Stimulated activated CD8-positive, alpha-beta memory T cell treated with anti-CD3 and anti-CD28 coated beads, Interleukin-15, amount 100 ng/mL, for 1 hour (primary cell): ENCODE measurements at places on chromosomes 5 and 9.

DNA sequence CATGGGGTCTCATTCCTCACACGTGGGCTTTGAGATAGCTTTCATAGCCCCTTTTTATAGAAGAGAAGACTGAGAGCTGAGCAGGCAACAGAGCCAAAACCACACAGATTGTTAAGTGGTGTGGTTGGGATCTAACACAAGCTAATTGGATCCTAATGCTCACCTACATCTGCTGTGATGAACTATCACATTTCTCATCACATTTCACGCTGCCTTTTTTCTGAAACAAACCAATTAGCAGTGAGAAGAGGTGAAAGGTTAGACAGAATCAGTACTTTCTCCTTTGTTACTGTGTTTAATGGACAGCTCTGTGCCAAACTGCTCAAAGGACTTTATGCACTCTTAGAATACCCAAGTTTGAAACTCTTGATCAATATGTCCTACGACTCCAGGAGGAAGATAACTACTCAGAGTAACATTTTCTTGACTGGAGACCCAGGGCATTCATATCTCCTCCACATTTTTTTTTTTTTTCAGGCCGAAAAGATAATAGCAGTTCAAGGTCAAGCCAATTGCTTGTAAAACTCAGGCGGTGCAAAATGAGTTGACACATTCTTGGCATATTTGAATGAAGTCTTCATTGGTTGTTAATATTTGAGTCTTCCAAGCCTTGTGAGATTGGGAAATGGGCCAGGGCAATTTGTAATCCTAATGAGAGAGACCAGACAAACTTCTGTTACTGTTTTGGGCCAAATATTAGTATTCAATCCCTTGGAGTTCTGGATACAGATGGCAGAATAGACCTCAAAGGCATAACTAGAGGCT is 138.4 kb downstream of the KCTD16 start:
- no peak for DNase-seq

DNA sequence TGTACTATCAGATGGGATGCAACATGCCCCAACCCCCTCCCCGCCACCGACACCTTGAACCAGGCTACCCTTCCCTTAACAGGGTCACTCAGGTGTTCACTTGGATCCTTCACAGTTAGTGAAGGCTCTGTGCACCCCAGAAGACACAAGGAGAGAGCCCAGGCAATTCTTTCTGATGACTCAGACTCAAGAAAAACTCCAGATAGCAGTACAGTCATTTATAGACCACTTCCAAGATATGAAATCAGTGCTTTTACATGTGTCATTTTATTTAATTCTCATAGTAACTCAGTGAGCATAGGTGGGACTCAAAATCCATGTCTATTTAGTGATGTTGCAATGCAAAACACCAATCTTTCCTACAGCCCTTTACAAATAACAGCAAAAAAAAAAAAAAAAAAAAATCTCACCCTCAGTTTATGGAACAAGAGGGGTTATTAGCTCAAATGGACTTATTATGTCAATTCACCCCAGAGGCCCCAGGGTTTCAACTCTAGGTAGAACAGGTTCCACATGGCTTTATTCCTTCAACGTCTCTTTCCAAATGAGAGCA is 71.9 kb downstream of the FOXD1 start:
- no peak for DNase-seq

DNA sequence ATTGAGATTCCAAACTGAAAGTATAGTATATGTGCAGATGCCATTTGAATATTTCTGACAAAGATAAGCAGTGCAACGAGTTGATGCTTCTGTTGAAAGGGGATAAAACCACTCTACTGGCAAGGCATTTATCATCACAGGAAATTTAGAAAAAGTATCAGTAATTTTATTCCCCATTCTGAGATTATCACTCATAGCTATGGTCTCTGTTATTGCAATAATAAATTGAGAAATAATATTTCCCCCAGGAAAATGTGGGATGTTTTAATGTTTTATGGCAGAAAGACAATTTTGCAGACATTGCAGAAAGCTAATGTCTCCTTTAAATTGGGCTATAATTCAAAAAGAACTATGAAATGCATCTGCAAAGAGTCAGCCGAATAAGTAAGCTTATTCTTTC is 1612.7 kb upstream of the ACO1 start:
- DNase-seq: no peak

GRCh38 chr5:41435276-41435675 is 75.1 kb downstream of the PLCXD3 start:
- no peak for DNase-seq

- DNase-seq: no peak
Observed at GRCh38 chr9:13478639-13479038, 199.1 kb upstream of the MPDZ start.

- no peak for DNase-seq
Observed at GRCh38 chr9:18545636-18546360, 71.8 kb downstream of the ADAMTSL1 start.

DNA sequence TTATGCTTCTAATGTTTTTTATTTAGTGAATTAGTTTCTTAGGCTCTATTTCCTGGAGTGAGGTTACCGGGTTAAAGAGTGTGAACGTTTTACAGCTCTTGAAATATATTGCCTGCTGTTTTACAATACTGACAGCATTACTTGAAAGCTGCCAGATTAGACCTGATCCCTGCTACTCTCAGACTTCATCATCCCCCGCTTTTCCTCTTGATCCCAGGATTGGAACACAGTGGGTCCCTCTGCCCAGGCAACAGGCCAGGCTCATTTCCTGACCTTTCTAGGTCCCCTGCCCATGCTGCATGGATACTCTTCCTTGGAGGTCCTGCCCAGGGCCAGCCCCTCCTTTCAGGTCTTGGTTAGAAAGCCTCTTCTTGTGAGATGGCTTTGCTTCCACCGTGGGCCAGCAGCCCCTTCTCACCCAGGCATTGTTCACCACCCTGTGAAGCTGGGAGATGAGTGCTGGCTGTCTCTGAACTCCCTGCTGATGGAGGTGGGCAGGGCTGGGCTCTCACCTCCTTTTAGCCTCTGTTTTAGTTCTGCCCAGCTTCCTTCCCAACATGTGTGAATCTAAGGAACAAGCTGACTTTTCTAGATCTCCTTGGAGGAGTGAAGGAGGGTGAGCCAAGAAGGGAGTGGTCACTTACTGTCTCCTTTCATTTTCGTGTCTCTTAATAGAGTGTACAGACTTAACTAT is 15.5 kb upstream of the FAM120AOS start:
- DNase-seq: no peak

DNA sequence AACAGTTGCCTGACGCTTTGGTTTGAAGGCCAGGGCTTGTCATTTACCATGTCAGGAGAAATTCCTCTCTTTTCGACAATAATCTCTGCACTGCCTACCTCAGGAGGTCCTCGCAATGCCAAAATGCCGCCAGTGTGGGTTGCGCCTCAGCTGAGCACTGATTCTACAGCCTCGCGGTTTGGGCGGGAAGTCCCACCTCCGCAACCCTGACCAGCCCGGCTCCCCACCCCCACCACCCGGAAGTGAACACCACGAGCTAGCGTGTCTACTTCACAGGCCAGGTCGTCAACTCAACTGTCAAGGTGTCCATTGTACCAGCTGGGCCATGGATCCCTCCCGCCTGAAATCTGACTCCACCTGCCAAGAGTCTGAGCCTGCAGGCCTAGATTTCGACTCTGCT is at the start of gene TPD52L3:
Gene TPD52L3, plus strand, starts transcription at position 273 of the 400 bp plus-strand sequence. CDS start 221 bp downstream, outside the sequence.
- DNase-seq: no peak

GRCh38 chr5:56631719-56632118 is 183.6 kb upstream of the MAP3K1 start:
- DNase-seq: no peak

DNA sequence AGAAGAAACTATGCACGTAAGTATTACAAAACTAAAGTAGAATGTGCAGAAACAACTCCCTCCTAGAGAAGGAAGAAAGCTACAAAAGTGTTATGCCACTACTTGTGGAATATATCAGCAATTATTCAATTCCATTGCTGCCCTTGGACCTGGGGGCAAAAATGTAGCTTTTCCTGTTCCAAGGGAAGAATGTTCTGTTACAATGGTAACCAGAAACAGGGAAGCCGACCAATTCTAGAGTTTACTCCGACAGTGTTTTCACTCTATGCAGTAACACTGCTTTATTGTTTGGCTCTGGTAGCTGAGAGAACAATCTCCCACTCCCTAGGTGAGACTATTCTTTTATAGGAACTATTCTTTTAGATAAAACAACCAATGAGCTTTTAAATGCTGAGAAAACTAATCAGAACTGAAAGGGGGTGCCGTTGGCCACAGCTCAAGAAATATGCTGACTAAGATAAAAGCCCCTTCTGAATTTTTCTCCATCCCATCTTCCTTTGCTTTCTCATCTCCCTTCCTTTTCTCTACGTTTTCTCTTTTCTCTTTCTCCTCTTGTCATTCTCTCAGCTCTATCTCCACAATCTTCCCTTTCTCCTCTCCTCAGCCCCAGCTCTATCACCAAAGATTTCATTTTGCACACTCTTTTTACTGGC is 54.1 kb downstream of the SLC1A3 start:
- DNase-seq: no peak

DNA sequence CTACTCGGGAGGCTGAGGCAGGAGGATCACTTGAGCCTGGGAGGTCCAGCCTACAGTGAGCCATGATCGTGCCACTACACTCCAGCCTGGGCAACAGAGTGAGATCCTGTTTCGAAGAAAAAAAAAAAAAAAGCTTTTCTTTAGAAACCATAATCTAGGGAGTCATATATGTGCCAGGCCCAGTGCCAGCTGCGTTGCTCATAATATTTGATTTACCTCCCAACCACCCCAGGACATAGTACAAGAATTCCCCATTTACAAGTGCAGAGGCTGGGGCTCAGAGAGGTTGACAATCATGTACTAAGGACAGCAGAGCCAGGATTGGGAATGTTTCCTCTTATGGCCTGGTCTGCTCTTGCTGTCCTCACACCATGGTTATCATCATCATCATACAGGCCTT is 25.1 kb upstream of the TRIM14 start:
- DNase-seq: no peak

- no peak for DNase-seq
Observed at GRCh38 chr9:28528049-28528448, 954.8 kb upstream of the C9orf72 start.

GRCh38 chr9:87354147-87354546 is 143.5 kb upstream of the DAPK1 start:
- no peak for DNase-seq

DNA sequence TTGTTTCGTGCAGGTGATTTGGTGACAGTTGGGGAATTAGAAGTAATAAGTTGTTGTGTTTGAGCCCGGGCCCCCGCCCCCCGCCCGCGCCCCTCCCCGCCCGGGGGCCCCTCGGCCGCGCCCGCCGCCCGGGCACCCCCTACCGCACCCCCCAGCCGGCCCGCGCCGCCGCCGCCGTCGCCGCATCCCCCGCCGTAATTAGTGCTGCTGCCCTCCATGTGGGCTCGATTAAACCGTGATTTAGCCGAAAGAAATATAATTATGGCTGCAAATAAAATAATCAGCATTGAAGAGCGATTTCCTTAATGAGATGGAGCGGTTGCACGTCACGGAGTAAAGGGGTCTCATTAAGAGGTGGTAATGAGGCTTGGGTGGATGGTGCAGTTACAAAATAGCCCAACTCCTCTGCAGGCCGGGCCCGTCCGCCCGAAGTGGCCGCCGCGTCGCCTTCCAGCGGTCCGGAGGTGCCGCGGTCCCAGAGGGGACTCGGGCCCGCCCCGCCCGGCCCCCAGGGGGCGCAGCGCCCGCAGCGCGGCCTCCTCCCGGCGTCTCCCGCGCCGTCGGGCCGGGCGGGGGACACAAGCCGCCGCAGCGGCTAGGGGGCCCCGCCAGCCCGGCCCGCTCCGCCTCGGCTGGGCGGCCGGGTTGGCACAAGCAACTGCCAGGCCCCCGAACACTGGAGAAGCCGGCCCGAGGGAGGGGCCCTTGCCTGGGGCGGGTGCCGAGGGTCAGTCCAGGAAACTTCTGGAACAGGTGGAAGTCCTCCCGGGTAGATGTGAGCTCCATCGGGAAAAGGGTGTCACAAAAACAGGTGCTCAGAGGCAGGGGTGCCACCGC is 6.9 kb upstream of the OTP start:
- DNase-seq: no peak

GRCh38 chr5:171366645-171367044 is 21.0 kb upstream of the NPM1 start:
- DNase-seq: no peak

DNA sequence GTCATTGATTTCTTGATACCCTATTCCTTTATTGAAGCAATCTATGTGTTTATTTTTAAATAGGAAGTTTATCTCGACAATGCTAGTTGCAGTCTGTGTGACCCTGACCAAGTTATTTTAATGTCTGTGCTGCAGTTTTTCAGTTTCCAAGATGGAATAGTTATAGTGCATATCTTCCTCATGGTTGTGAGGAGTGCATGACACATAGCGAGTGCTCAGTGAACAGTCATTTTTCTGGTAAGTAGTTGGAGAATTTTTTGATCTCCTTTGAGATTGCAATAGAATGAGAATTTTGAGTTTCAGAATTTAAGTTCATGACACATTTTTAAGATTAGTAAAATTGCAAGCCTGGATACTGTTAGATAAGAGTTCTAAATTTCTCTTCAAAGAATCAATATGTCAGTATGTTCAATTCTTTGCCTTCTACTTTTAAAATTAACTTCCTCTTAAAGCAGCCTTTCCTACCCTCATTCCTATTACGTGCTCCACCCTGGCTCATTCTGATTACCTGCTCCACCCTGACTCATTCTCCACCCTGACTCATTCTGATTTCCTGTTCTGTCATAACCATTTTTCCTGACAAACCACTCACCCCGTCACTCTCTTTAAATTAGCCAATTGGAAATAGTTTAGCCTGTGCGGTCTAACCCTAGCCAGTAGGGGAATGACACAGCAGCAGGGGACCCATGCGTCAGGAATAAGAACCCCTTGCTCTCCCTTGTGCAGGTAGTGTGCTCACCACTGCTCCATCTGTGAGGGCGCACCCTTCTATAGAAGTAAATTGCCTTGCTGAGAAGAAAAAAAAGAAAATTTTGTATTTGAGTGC is 30.7 kb downstream of the SPIN1 start:
- DNase-seq: no peak

- no peak for DNase-seq
Observed at GRCh38 chr5:36740259-36740898, 134.0 kb downstream of the SLC1A3 start.

GRCh38 chr5:173719731-173720082 is 103.3 kb upstream of the BOD1 start:
- DNase-seq: no peak

- DNase-seq: no peak
Observed at GRCh38 chr9:71608021-71608420, 160.3 kb downstream of the CEMIP2 start.

GRCh38 chr5:107247427-107247826 is 423.3 kb downstream of the EFNA5 start:
- no peak for DNase-seq

GRCh38 chr5:57082441-57083067 is 91.3 kb upstream of the GPBP1 start:
- DNase-seq: no peak

GRCh38 chr9:95116002-95116807 is 201.3 kb downstream of the FANCC start:
- no peak for DNase-seq
